ENCODE measurements at places on chromosomes 4 and X. TPM values are rescaled to one million over a fixed set of nuclear protein-coding genes. Genes with fewer than 3 reads are reported as not detected.

SLC4A4 gene
- 13.0 TPM for total RNA-seq

HOPX gene
- 15.7 TPM for total RNA-seq

SPANXB1 gene
- total RNA-seq: not detected

SPCS3 gene
- total RNA-seq: 47.5 TPM

CFP gene
- 3.7 TPM for total RNA-seq

COX18 gene
- 8.4 TPM for total RNA-seq

ALB gene
- total RNA-seq: 15.7 TPM

ARMCX1 gene
- total RNA-seq: 91.3 TPM

GATA1 gene
- 1.6 TPM for total RNA-seq

FGFR3 gene
- 0.52 TPM for total RNA-seq

SPIN4 gene
- 8.9 TPM for total RNA-seq

FAM53A gene
- total RNA-seq: 0.52 TPM

Data from skeletal muscle tissue (tissue), 5 donors.